Bone marrow (tissue), 2 donors: ENCODE measurements at places on chromosomes 11 and 22.

GRCh38 chr11:34458525-34458924 is 19.8 kb downstream of the CAT start:
- no peak for DNase-seq

- DNase-seq, result no peak
Measured at GRCh38 chr11:10314199-10315072, 9.6 kb downstream of the ADM start.

- no peak for DNase-seq
Measured at GRCh38 chr11:67645521-67646461, 4.7 kb downstream of the ACY3 start.

DNA sequence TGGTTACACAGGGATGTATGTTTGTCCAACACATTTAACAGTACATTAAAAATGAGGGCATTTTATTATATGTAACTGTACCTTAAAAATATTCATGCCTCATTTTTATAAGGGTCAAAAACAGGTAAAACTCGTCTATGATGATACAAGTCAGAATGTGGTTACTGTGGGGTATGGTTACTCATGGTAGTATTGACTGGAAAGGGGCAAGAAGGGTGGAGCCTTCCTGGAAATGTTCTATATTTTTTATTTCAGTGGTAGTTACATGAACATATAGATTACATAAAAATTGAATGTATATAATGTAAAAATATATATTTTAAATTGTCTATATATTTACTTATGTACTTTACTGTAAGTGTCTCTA is 99.8 kb downstream of the STIM1 start:
- DNase-seq, result no peak

GRCh38 chr22:19128946-19129727 is 2.0 kb upstream of the TSSK2 start:
- no peak for DNase-seq

- DNase-seq, result no peak
Measured at GRCh38 chr11:12840871-12841660, 166.8 kb downstream of the TEAD1 start.

DNA sequence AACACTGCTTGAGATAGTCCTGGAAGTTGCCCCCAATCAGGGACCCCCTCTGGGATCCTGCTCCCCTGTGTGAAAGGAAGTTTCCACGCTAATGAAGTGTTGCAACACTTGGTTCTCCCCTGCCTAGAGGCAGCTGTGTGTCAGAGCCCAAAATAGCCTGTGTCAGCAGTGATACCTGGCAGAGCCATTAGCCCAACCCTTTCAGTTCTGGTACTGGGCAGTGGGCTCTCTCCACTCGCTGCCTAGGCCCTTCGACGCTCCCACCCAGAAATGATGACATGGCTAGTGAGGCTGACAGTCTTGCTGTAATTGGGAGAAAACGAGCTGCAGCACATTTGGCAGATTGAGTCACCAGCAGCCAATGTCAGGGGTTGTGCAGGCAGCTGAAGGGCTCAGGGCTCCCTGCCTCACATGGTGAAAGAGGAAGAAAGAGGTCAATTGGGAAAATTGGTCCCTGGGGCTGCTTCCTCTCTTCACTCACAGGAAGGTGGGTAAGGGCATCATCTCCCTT is 1.4 kb upstream of the NXF1 start:
- DNase-seq, result no peak

GRCh38 chr11:66347425-66348276 is at the start of gene B4GAT1:
TSS of gene B4GAT1 (minus strand) at chr11:66347629. CDS start at chr11:66347545, 84 bp downstream.
- peak; percentile 50 for DNase-seq

- DNase-seq, result no peak
Measured at GRCh38 chr22:31085493-31085824, 4.3 kb downstream of the SMTN start.

DNA sequence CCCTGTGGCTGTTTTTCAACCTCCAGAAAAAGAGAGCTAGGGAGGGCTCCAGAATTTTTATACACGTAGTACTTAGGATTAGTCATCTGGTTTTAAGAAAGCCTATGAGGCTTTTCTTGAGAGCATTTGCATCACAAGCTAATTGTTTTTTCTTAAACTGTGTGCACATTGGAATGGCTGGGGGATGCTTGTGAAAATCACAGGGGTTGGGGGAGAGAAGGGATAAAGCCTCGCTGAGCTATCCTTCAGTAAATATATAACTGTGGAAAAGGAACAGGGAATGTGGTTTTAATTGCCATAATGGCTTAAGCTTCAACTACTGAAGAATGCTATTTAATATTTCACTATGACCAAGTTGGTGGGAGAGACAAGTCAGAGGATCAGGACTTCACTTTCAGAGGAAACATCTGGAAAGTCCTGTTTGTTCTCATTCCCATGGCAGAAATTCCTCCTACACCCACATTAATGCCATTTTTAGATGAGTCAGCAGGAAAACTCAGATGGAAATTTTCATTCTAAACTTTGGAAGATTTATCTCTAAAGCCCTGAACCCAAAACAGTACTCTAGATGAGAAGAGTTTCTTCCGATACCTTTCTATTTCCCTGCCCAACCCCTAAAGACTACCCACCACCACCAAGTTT is 591.3 kb downstream of the LRRC4C start:
- DNase-seq, result no peak

- DNase-seq, result no peak
Measured at GRCh38 chr11:64960719-64961118, 11.2 kb downstream of the MAJIN start.

DNA sequence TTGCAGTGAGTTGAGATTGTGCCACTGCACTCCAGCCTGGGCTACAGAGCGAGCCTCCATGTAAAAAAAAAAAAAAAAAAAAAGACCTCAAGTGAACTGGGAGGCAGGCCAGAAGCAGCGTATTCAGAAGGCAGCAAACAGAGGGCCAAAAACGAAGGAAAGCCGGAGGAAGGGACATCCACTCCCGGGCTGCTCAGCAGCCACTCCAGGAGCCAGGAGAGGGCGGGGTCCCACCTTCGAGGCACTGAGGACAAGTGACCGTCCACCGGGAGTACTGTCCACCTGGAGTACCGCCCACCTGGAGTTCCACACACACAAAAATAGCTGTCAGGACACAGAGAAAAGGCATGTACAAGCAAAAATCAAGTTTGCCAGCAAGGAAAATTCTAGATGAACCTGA is 5.5 kb downstream of the TOLLIP start:
- no peak for DNase-seq
